Ovary (tissue), 10 donors: ENCODE measurements at places on chromosomes 7 and 10.

GRCh38 chr10:77526868-77527617, 110.6 kb downstream of the KCNMA1 start:
- no peak for DNase-seq

GRCh38 chr10:72087392-72087968, 871 bp downstream of the SPOCK2 start:
- no peak for DNase-seq

- DNase-seq, result no peak
Measured at GRCh38 chr7:142703655-142704305, 45.5 kb upstream of the PRSS1 start.

DNA sequence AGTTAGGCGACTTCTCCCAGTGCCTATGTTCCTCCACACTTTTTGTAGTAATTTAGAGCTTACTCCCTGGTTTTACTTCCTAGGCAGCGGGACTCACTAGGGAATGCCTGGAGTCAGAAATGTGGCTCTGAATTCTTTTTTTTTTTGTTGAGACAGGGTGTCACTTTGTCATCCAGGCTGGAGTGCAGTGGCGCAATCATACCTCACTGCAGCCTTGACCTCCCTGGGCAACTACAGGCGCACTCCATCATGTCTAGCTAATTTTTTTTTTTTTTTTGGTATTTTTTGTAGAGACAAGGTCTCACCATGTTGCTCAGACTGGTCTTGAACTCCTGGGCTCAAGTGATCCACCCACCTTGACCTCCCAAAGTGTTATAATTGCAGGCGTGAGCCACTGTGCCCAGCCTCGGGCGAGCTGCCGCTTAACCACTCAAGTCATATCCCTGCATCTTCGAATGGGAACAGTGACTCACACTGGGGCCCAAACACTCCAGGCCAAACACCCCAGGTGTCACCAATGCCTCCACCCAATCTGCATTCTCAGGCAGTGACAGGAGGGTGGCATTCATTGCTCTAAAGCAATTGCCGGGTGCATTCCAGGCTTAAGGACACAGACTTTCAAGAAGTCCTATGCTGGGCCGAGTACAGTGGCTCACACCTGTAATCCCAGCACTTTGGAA, 19.6 kb downstream of the RGS10 start:
- no peak for DNase-seq

- peak; percentile 66 for DNase-seq
Measured at GRCh38 chr10:89206402-89207180, 526 bp downstream of the CH25H start.

GRCh38 chr7:33724201-33724600, 181.1 kb upstream of the BMPER start:
- DNase-seq, result no peak

DNA sequence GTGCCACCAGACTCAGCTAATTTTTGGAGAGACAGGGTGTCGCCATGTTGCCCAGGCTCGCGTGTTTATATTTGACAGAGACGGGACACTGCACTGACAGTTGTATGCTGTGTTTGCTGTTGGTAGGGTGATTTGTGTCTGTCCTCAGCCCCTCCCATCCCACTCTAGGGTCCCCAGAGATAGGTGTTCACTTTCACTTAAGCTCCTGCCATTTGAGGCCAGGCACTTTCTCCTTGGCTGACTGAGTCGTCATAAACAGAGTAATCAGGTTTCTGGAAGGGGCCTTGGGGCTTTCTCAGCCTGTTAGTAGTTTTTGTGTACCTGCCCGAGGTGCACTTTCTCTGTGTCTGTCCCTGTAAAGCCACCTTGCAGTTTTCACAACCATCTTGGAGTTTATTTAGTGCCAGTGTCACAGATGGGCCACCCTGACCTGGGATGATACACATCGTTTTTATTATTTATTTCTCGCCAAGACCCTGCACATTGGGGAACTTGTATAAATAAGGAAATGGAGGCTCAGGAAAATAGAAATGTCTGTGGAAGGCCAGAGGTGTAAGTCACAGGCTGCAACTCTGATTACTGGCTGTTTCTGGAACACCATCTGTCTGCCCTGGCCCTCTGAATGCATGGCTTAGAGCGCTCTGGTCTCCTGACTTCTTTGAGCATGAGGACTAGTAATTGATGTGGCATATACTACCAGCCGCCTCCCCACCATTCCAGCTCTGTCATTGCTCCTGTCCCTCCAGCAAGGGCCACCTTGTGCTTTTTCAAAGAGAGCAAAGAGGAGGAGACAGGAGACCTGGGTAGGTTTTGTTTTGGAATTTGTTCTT, 81.9 kb upstream of the PDCD4 start:
- DNase-seq, result no peak

DNA sequence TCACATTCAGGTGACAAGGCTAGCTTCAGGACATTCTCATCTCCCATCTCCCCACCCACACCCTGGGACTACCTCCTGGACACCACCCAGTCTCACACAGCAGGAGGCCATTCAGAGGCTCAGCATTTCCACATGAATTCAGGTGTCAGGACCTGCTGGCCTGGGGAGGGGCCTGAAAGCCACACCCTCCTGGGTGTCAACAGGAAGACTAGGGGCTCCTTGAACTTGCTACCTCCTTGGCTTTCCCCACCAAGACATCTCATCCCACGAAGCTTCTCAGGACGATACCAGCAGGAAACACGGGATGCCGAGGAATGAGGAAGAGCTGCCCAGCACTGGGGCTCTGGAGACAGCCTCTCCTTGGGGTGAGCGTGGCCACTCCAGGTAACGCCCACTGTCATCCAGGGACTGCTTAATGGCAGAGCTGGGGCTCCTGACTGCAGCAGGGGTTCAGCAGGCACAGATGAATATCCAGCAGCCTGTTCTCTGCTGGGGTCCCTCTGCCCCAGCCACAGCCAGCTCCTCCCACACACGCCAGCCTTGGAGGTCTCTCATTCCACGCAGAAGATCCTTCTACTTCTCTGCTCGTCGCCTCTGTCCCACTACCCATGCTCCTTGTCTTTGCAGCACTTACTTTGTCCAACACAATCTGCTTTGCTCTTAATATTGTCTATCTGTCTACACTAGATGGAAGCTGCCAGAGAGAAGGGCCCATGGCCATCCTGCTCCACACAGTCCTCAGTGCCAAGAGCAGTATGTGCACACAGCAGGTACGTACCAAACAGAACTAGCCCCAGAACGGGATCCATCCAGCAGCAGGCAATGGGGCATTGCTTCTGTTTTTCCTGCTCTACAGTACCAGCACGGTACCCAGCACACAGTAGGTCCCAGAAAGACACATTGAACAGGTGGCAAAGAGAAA, 88.7 kb downstream of the FAM53B start:
- DNase-seq, result no peak

DNA sequence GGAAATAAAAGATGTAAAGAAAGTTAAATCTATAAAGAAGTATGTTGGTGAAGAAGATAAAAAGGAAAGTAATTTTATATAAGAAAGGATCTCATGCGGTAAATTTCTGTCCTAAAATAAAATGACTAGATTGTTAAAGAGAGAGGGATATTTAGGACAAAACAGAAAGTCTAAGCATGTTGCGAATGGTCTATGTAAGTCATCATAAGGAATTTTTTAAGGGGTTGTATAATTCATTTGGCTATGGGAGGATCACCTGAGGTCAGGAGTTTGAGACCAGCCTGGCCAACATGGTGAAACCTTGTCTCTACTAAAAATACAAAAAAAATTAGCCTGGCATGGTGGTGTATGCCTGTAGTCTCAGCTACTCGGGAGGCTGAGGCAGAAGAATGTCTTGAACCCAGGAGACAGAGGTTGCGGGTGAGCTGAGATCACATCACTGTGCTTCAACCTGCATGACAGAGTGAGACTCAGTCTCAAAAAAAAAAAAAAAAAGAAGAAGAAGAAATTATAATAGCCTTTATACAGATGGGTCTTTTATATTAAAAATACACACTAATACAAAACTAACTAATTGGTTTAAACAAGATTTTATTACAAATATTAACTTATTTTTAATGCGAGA, 294.3 kb downstream of the MAGI2 start:
- no peak for DNase-seq
